ENCODE measurements at places on chromosomes 4 and X.

DNA sequence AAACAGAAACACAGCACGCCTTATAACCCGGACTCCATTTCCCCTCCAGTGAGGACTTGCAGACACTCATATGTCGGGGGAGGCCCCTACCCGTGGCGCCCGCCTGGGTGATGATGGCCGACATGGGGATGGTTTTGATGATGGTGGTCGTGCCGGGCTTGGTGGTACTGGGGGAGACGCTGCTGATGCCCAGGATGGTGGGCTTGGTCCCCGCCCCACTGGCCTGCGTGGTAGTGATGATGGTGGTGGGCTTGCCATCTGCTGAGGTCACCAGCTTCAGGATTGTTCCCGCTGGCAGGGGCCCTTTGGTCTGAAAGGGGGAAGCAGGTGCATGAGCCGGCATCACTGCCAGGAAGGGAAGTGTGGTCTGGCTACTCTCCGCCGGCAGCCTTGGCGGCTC lies 12.8 kb upstream of the RENBP start:
- no peak for DNase-seq

- no peak for DNase-seq
Observed at GRCh38 chrX:126701380-126701779, 118.1 kb upstream of the PRR32 start.

DNA sequence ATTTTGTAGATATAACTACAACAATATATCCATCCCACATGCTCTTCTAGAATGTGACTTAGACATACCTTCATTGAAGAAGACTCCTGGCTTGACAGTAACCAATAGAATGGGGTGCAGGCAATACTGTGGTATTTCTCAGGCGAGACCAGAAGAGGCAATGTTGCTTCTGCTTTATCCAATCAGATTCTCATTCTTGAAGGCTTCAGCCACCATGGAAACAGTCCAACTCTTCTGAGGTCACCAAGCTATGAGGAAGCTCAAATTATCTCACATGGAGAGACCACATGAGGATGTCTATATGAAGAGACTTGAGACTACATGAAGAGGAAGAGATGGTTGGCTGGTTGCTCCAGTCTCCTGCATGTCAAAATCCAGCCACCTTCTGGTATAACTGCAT lies 469.9 kb downstream of the PCDH10 start:
- DNase-seq: no peak

DNA sequence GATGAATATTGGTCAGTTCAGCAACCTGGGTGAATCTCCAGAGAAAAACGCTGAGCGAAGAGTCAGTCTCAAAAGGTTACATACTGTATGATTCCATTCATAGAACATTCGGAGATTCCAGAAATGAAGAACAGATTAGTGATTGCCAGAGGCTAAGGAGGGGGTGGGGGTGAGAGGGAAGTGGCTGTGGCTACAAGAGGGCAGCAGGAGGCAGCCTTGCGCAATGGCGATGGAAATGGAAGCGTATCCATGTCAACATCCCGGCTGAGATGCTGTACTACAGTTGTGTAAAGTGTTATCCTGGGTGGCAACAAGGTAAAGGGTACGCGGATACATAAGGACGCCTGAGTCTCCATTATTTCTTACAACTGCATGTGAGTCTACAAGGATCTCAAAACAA lies 18.0 kb downstream of the LYAR start:
- DNase-seq: peak; percentile 57

GRCh38 chr4:89829470-89830138 lies 7.4 kb downstream of the SNCA start:
- DNase-seq: peak; percentile 84

DNA sequence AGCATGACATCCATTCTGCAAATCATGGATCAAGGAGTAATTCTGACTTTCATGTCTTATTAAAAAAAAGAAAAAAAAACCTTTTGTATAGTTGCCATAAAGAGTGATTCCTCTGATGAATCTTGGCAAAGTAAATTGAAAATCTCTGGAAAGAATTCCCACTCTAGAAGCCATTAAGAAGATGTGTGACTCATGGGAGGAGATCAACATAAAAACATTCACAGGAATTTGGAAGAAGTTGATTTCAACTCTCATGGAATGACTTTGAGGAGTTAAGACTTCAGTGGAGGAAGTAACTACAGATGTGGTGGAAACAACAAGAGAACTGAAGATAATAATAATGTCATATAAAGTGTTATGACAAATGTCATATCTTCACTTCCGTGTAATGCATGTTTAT lies 204.2 kb downstream of the PABPC4L start:
- DNase-seq: no peak

GRCh38 chrX:39736216-39737211 lies 361.2 kb downstream of the BCOR start:
- peak; percentile 93 for DNase-seq

DNA sequence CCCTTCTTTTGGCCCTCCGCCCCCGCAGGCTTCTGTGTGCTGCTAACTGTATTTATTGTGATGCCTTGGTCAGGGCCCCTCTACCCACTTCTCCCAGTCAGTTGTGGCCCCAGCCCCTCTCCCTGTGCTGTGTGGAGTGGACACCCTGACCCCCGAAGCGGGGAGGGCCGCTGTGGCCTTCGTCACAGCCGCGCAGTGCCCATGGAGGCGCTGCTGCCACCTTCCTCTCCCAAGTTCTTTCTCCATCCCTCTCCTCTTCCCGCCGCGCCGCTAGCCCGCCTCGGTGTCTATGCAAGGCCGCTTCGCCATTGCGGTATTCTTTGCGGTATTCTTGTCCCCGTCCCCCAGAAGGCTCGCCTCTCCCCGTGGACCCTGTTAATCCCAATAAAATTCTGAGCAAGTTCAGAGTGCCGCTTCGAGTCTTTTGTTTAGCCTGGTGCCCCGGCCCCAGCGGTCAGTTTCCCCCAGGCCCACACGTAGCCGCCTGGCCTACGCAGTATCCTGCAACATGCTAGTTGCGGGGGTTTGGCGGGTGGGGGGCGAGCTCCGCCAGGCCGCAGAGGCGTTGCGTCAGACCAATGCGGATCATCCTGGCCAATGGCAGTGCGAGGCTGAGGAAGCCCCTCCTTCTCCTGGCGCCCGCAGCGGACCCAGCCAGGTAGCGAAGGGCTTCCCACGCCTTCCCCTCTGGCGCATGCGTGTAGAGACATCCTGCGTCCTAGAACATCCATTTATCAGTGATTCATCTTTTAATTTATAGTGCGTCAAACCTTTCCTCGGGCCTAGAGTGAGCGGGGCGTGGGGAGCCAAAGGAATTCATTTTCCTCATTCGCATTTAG lies 5.6 kb upstream of the KANTR start:
- peak; percentile 68 for DNase-seq

DNA sequence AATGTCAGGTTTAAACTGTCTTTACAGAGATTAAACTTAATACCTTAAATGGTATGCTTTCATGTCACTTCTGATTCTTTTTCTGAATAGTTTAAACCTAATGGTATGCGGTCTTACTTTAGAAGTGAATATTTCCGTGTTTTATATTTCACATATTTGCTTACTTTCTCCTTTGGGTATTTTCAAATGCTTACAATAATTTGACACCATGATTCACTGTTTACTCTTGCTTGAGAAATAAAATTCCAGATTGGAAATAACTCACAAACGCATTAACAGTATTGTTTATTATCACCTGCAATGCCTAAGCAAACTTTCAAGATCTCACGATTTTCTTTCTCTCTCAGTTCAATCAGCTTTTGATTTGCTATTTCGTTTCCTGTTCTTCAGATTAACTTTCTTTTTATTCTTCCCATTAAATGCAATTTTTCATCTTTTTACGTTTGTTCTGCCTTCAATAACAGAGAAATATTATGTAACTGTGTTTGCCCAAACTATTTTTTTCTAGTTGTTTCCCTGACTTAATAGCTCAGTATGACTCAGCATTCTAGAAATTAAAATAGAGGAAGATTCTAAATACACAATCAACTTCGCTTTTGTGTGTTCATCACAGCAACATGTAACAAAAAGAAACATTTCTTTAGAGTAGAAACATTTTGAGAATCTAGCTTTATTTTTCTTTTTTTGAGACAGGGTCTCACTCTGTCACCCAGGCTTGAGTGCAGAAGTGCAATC lies 955.5 kb upstream of the PRKX start:
- no peak for DNase-seq

GRCh38 chr4:93186846-93187245 lies 641.7 kb upstream of the ATOH1 start:
- DNase-seq: no peak

DNA sequence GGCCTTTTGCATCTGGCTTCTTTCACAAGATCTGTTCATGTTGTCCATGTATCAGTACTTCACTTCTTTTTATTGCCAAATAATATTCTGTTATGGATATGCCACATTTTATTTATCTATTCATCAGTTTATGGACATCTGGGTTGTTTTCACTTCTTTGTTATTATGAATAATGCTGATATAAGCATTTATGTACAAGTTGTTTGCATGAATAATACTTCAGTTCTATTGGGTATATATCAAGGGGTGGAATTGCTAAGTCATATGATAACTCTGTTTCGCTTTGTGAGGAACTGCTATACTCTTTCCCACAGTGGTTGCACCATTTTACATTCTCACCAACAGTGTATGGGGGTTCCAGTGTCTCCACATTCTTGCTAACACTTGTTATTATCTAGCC lies 190.4 kb downstream of the RBMX2 start:
- no peak for DNase-seq

DNA sequence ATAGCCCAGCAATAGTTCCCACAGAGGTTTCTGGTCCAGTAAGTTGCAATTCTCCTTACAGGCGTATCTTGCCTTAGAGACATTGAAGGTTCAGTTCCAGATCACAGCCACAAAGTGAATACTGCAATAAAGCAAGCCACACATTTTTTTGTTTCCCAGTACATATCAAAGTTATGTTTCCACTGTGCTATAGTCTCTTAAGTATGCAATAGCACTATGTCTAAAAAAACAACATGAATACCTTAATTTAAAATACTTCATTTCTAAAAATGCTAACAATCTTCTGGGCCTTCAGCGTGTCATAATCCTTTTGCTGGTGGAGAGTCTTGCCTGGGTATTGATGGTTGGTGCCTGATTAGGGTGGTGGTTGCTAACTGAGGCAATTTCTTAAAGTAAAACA lies 659.1 kb downstream of the GRID2 start:
- no peak for DNase-seq

GRCh38 chr4:86910820-86911684 lies 18.8 kb upstream of the C4orf36 start:
- peak; percentile 18 for DNase-seq

DNA sequence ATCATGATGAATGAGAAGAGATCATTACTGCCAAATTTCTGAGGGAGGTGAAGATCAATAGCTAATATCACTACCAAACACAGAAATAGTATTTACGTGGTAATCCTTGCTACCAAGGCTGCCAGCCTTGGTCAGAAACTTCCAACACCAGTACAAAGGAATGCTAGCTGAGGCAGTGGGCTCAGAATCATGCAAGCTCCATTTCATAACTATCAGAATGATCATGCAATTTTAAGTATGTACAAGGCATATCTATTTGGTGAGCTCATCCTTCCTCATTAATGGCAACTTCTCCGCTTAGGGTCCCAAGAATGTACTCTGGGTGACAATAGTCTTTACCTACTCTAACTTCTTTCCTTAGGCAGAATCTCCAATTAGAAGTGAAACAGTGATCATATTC lies 135.0 kb downstream of the GPC3 start:
- no peak for DNase-seq

GRCh38 chr4:147822128-147822527 lies 90.2 kb downstream of the ARHGAP10 start:
- DNase-seq: peak; percentile 96

DNA sequence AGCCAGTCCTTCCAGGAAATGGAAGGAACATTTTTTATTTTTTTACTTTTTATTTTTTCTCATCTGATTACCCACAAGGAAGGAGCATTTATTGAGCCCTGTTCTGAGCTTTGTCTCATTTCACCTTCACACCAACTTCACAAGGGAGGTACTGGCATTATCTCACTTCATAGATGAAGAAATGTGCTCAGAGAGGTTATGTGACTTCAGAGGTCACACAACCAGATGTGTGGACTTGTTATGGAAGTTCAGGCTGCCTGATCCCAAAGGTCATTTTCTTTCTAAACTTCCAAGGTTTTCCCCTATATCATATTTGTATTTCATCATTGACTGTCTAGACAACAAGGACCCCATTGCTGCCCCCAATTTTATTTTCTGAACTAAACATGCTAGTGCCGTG lies 160.3 kb downstream of the DCLK2 start:
- no peak for DNase-seq

DNA sequence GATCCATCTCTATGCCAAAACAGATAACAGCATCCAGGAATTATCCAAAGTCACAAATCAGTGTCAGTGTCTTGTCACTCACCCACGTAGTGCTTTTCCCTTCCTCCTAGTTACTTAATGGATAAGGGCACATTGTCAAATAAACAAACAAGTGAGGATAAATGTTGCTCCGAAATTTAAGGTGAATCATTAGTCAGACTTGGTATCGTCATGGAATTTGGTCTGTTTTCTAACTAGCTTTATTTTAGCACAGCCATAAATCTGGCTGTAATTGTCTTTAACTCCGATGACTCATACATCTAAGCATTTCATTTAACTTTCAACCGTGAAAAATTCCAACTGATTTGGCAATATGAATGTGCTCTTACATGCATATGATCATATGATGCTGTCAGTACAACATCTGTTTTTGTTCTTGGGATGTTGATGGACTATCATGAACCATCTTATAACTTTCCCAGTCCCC lies 83.3 kb downstream of the SNCA start:
- DNase-seq: peak; percentile 99

- no peak for DNase-seq
Observed at GRCh38 chrX:152892499-152892898, 5.4 kb upstream of the ZNF185 start.

DNA sequence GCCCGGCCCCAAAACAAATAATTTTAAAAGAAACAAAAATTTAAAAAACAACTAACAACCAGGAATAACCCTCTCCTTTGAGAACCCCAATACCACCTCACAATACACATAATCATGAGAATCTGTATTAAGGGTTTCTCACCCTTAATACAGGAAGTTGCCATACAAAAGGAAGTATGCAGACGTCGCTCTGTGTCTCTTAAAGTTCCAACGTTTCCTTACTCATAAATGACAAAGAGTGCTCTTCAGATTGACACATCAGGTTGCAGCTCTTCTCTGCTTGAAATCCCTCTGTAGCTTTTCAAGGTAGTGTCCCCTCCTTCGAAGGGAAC lies 73.9 kb upstream of the IRF2 start:
- no peak for DNase-seq

DNA sequence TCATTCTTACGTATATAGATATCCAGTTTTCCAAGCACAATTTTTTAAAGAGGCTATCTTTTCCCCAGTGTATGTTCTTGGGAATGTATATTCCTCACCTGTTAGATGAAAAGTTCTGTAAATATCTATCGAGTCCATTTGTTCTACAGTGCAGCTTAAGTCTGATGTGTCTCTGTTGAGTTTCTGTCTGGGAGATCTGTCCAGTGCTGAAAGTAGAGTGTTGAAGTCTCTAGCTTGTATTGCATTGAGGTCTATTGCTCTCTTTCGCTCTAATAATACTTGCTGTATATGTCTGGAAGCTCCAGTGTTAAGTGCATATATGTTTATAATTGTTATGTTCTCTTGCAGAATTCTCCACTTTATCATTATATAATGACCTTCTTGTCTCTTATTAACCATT lies 373.1 kb downstream of the PPARGC1A start:
- no peak for DNase-seq

- DNase-seq: no peak
Observed at GRCh38 chr4:174135936-174136406, 147.5 kb downstream of the FBXO8 start.

GRCh38 chr4:184731056-184731455 lies 2.8 kb downstream of the CENPU start:
- DNase-seq: no peak
